ENCODE measurements at places on chromosomes 2 and 18.

GRCh38 chr2:167144179-167144898 lies 256.1 kb downstream of the XIRP2 start:
- no peak for DNase-seq

DNA sequence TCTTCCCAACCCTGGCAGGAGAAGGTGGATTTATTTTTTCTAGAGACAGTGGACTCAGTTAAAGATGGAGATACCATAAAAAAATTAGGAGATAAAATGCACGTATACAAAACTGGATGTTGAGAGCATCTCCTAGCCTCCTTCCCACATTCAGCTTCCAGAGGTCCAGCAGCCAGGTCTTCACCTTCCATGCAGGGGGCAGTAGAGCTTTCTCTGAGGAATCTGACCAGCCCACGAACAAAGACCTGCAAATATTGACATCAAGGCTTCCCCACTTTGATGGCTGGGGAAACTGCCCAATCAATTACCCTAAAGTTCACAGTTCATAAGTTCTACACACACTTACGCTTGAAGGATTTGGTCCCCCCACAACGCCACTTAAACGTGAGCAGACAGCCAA lies 24.5 kb downstream of the AQP4 start:
- DNase-seq = no peak

DNA sequence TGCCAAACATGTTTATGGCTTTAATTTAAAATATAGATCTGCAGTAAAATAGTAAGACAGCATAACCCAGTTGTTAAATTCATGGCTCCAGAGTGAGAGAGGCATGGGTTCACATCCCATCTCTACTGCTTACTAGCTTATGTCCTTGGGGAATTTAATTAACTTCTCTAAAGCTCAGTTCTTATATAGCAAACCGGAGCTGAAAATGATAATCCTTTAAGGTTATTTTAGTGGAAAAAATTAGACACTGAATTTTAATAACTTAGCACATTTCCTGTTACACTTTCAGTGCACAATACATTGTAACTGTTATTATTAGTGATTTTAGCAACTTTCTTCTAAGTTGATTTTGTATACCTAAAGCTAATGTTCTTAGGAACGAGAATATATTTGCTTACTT lies 14.8 kb downstream of the SCN9A start:
- no peak for DNase-seq

DNA sequence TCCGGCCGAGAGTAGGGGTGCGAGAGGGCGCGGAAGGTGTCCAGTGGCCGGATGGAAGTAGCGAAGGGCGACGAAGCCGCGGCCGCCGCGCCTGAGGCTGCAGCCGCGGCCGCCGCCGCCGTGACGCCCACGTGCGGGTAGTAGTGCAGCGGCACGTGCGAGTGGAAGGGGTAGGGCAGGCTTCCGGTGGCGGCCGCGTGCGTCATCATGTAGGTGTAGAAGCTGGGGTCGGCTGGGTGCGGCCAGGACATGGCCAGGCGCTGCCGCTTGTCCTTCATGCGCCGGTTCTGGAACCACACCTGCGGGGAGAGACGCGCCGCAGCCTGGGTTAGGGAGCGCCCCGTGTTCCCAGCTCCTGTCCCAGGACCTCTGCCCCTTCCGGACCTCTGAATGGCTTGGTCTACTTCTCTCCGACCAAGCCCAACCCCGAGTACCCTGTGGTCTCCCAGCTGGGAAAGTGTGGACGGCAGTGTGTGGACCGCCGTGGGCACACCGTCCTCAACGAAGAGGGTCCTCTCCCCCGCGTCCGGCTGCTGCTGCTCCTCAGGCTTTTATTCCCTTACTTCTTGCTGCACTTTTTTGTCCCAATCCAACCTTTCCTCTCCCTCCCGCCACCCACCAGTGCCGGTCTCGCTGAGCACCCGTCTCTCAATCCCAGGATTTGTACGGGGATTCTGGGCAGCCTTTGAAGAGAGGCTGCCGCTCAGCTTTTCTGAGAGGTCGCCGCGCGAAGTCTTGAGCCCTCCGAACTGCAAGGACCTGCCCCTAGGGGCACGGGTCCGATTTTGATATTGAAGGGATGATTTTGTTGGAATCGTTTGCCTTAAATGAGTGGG lies 3.0 kb downstream of the EVX2 start:
- no peak for DNase-seq
